Midbrain (tissue), 1 donor: ENCODE measurements at places on chromosomes 2 and 18.

GRCh38 chr2:219500135-219500534 lies 1.4 kb downstream of the GMPPA start:
- no peak for DNase-seq

GRCh38 chr2:230068651-230069055 lies at the start of gene SLC16A14:
SLC16A14 (minus strand) TSS chr2:230068924; CDS start chr2:230059352, 9,572 bp downstream.
- DNase-seq, result peak; percentile 13

GRCh38 chr2:67825476-67825875 lies 237.3 kb downstream of the C1D start:
- no peak for DNase-seq

DNA sequence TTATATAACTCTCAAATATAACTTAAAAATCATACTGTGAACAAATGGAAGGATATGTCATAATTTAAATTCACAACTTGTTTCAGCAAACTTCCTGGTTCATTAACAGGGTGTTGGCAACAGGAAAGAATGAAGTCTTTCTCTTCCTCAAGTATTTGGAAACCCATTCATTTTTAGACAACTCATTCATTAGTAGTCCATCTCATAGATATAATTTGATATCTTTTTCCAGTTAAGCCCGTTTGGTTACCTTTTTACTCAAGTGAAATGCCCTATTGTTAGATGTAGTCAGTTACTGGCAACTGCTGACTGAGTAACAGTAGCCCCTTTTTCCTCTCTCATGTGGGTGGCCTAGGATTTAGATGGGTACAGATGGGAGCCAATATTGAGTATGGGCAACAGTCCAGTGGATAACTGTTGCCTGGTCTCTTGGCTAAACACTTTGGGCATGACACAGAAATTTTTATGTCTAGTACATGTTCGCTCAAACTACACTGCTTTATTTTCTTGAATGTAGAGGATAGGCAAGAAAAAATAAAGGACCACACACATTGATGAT lies 4.6 kb upstream of the UGP2 start:
- no peak for DNase-seq

GRCh38 chr2:226524381-226524843 lies 275.2 kb downstream of the IRS1 start:
- DNase-seq, result no peak

- DNase-seq, result no peak
Measured at GRCh38 chr2:230931556-230932231, 6.7 kb upstream of the GPR55 start.
